ENCODE measurements at places on chromosomes 12 and 14.

DNA sequence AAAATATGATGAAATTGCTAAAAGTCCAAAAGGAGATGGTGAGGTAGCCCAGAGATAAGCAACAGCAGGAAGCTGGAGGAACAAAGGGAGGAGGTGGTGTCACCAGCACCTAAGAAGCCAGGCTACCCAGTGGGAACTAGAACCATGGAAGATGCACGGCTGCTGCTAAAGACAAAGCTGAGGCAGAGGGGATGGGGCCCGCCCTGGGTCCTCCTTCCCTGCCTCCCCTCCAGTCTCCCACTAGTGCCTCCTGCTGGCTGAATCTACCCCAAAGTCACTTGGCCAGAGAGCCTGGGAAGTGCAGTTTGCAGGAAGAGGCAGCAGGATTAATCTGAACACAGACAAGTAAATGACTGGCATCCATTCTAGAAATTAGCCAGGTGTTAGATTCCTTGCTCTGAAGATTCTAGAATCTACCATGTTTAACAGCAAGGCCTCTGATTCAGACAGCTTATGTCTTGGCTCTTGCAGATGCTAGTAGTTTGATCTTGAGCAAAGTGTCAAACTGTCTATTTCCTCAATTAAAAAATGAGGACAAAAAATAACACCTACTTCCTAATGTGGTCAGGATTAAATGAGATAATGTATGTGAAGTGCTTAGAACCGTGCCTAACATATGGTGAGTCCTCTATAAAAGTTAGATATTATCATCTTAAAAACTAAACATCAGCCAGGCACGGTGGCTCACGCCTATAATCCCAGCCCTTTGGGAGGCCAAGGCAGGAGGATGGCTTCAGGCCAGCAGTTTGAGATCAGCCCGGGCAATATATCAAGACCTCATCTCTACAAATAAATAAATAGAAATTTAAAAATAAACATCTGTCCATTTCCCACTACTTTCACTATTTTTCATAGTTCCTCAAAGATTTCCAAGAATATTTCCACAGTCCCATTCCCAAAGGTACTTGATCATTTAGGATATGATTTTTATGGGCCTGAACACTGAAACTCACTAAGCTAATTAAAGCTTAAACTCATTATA is 5.8 kb upstream of the LRP10 start:
- no peak for DNase-seq

- no peak for DNase-seq
Observed at GRCh38 chr12:127717278-127717677, 549.7 kb upstream of the TMEM132C start.

DNA sequence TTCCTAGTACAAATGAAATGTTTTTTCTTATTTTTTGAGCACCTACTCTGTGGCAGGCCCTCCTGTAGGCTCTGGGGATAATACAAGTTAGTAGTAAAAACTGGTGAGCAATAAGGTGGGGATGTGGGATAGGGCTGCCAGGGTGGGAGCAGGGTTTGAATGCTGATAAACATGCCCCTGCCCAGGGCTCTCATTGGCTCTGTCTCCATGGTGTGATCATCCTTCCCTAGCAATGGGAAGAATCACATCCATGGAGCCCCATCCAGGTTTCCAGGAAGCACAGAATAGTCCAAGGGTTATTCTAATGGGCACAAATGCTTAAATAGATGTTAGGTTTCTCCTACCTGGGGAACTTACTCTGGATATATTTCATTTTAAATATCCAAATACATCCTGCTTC is 45.5 kb downstream of the GIT2 start:
- no peak for DNase-seq

- DNase-seq = no peak
Observed at GRCh38 chr14:61950340-61950739, 188.1 kb downstream of the SNAPC1 start.

DNA sequence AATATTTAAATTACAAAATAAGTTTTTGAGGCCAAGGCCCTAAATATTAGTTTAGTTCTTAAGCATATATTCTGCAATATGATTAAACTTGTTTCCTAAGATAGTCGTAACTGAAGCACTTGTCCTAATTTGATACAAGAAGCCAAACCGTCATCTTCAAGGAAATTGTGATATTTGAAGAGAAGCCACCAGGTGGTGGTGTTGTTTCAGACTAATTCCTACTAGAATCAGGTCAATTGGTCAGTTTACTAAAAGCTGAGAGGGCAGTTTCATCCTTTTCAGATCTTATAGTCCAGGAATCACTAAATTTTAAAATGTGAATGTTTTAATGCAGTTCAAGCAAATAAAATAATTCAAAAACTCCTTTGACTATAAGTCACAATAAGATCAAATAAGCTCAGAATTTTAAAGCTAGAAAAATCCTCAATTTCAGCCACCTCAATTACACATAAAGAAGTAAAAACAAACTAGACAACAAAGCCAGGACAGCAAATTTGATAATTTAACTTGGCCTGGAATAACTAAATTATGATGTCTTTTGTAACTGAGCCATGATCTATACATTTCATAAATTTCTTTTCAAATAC is 7.1 kb upstream of the ARL1 start:
- DNase-seq = no peak

DNA sequence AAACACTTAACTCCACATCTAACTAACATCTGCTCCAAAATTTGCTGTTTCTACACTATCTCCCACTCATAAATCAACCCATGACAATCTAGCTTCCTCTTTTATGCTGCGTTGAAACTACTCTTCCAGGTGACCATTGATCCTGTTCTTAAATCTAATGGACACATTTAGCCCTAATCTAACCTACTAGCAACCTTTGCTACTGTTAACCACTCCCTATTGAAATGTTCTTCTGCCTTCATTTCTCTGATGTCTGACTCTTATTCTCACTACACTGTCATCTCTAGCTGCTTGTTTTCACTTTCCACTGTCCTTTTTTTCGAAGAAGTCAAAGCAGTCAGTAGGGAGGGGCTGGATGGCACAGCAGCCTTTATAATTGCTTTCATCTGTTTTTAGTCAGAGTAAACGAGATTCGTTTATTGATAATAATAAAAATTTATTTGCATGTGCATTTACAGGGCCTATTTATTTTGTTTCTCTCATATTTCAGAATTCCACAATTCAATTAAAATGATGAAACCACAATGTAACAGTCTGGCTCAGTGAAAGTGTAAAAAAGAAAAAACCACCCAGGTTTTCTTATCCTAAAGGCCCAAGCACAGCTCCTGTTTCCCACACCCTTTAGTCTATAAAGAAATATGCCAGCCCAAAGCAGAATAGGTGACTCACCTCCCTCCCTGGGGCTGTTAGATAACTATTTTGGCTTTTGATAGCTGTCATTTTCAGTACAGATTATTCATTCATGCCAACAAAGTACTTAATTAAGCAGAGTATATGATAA is 44.9 kb downstream of the ATP2B1 start:
- no peak for DNase-seq

DNA sequence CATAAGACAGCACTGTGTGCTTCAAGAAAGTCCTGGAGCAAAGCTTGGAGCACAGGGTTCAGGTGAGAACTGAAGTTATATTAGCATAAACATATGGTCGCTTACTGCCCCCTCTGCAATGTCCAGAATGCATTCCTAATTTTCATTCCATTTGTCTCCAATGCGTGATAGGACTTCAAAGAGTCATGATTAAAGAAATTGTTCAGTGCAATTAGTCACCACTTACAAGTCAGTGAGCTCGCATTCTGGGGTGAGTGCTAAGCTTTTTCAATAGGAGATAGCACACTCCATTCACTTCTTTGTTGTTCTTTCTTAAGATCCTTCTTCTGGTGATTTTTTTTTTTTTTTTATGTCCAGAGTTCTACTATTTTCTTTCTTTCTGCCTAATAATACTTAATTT is 398.4 kb downstream of the SYT1 start:
- DNase-seq = no peak

DNA sequence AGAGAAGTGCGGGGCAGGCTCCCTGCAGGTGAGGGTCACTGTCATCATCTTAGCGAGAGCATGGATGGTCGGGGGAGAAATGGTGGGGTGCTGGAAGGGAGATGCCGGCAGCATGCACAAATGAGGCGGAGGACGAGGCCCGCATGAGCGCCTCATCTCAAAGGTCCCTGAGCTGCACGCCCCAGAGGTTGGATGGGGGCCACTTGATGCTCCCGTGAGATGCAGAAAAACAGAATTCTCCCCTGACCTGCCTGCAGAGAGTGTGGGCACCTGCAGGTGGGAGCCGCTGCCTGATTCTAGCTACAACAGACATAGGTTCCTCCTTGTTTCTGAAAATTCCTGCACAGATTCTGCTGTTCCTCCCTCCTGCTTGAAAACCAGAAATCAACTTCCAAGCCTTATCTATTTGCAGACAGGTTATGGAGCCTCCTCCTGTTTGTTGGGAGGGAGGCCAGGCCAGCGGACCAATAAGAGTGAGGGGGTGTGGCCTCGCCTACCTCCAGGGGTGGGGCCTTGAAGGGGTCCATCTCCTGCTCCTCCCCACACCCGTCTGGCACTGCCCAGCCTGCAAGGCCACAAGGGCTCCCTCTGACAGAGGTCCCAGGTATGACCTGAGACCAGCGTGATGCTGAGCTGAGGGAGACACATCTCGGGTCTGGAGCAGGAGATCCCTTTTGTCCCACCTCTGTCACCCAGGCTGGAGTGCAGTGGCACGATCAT is 67.2 kb downstream of the KDM2B start:
- no peak for DNase-seq

GRCh38 chr12:119204671-119205285 is 26.0 kb downstream of the HSPB8 start:
- no peak for DNase-seq

DNA sequence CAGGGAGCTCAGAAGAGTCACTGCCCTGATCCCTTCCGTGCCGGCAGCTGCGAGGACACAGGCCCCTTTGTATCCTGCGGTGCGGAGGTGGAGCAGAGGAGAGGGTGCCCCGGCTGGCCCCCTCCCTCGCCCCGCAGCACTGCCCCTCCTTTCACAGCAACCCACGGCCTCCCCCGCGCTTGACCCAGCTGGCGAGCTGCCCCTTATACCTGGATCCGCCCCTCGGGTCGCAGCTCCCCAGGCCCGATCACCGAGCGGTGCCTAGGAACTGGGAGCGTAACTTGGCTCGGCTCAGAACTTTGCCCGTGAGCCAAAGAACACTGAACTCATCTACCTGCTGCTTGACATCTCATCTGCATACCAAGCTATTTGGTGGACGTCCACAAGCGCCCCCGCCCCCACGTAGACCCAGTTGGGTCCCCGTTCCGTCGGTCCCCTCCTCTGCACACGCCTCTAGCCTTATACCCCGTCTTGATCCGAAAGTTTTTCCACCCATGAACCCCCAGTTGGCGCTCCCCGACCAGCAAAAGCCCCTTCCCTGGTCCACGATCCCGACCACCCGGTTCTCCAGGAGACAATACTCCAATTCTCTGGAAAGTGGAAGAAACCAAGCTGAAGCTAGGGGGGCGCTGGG is 697 bp upstream of the DNAJC14 start:
- no peak for DNase-seq

DNA sequence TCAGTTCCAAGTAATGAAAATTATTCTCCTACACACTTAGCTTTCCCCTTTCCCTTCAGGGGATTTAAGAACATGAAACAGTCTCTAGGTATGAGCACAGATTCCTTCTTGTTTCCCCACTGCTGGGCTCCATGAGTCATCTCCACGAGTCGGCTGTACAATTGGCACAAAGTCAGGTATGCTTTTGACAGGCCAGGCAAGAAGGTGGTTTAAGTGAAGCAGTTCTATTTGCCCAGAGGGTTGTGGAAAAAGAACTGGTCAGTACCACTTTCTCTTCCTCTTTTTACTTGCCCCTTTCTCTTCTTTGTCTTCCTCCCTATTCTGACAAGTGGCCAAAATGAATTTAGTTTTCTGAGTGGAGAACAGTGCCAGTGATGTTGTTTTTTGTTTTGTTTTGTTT is 16.3 kb downstream of the DYNC1H1 start:
- no peak for DNase-seq

DNA sequence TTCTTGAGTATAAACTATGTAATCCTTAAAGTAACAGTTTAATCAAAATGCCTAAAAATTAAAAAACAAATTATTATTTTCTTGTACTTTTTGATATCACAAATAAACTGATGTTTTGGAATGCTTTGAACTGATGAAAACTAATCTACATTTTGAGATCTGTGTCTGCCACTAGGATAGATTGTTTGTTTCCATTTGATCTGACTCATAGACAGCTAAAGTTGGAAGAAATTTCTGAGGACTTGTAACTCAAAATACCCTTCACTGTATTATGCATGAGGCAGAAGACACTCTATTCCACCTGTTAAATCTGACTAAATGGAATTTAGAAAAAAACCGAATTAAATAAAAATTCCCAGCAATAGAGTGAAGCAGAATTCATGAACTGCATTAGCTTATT is 1400.0 kb upstream of the FLRT2 start:
- no peak for DNase-seq

DNA sequence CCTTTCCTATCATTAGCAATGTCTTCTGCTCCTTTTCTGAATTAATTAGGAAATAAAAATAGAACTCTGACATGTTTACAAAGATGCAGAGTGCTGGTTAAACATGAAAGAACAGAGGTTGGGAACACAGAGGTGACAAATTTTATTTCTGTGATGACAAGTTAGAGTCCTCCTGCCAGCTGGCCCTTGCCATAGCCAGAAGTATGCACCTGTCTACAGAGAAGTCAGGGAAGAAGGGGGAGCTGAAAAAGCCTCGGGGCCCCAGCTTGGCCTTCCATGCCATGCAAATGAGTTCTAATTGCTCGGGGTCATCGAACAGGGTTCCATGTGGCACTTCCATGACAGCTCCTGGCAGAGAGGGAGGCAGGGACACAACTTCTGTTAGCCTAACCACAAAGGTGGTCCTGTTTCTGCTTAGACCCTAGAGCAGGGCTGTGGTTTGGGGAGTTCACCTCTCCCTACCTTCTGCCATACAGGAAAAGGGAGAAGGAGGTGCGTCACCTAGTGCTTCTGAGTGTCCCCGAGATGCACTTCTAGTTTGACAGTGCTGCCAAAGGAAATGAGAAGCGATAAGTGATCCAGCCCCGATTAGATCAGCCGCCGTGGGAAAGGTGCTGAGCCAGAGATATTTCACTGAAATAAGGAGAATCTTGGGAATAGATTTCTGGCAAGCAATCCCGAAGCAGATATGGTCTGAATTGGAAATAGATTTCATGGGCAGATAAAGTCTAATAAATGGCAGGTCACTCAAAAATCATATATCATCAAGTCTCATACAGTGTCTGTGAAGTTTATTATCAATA is 155.8 kb upstream of the FOXN3 start:
- DNase-seq = no peak

DNA sequence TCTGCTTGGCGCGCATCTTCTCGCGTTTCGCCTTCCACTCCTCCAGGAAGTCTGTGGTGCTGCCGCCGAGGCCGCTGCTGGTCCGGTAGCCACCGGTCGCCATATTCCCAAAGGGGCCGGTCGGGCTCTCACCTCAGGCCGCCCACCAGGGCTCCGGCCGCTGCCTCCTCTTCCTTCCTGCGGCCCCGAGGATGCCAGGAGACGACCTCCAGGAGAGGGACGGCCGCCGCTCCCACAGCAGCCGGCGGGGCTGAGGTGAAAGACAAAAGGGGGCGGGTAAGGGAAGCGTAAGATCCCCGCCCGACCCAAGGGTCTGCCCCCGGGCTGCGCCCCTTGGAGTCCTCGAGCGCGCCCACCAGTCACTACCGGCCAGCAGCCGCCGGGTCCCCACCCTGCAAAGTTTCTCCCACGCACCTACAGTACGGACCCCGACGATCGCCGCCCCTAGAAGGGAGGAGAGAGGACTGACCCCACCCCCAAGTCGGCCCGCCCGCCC is 574 bp downstream of the PAWR start:
- no peak for DNase-seq

All from stimulated activated CD4-positive, alpha-beta T cell treated with anti-CD3 and anti-CD28 coated beads, Interleukin-1b, Interleukin-23, amount 100 ng/mL, for 24 hours (primary cell).